ENCODE measurements at places on chromosomes 16 and 17.

GRCh38 chr17:59027750-59028149 is 78.9 kb downstream of the TRIM37 start:
- no peak for DNase-seq

DNA sequence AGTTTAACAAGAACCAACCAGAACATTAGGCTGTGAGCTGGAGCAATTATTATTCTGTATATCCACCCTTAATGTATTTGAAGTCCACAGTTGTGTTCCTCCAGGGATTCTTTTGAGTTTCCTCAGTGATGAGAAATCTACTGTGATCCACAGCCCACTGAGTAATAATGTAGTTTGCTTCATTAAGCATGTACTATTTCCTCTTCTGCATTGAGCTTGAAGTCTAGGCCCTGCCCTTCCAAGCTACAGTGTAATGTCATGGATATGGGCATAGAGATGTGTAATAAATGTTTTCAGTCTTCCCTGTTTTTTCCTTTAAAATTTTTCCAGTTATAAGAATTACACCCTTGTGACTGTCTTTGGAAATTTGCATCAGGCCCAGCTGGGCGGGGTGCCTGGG is 36.4 kb upstream of the SLC12A3 start:
- DNase-seq, result no peak

- no peak for DNase-seq
These were observed 873.5 kb upstream of the EEF2KMT start for GRCh38 chr16:5971106-5971505.

DNA sequence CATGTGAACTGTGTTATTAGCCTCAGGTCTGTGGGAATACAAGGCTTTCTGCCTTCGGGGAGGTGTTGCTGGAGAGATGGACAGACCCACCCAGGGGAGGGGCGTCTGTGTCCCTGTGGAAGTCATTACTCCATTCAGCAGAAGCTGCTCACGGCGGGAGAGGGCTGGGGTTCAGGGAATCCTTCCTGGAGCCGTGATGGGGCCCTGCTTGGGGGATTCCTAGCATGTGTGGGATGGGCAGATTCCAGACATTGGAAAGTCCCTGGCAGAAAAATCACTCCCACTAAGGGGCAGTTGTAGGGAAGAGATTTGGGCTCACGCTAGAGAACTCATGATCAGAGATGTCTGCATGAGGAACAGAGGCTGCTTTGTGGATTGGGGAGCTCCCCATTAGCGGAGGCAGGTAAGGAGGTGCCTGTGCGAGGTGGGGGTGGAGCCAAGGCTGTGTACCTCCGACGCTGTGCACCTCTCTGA is 56.3 kb upstream of the IL34 start:
- DNase-seq, result no peak

DNA sequence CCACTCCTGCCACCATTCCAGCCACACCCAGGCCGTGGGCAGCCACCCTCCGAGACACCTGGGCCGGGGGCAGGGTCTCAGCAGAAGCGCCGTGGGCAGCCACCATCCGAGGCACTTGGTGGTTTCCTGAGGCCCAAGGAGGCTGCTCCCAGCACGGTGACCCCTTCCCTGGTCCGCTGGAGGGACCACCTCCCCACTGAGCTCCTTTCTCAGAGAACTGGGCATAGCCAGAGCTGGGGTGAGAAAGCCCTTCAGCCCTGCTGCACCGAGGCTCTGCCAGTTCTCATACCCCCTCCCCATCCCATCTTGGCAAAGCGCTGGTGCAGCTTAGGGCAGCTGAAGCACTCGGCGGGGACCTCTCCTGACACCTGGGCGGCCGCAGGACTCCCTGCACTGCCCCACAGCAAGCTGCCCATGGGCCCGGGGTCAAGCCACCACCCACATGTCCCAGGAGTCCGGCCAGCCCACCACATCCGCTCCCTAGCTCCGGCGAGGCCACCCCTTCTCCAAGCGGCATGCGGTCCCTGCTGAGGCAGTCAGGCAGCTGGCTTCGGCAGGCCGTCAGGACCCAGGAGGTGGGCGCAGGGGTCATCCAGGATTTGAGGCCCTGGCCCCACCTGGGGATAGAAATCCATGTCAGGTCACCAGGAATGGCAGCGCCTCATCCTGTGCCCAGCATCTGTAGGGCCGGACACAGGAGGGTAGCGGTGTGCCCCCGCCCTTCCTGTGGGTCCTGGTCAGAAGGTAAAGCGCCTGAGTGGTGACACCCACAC is 1.3 kb upstream of the CYBA start:
- DNase-seq, result no peak

DNA sequence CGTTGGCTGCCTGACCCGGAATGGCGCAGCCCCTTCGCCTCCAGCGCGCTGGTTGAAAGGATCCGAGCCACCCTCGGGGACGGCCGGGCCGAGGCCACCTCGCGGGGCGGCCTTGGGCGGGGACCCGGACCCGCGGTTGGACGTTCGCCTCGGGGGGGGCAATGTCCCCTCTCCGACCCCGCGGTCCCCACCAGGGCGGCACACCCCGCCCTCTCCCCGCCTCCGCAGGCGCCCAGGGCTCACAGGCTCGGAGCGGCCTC is 1.0 kb upstream of the SOX8 start:
- no peak for DNase-seq

DNA sequence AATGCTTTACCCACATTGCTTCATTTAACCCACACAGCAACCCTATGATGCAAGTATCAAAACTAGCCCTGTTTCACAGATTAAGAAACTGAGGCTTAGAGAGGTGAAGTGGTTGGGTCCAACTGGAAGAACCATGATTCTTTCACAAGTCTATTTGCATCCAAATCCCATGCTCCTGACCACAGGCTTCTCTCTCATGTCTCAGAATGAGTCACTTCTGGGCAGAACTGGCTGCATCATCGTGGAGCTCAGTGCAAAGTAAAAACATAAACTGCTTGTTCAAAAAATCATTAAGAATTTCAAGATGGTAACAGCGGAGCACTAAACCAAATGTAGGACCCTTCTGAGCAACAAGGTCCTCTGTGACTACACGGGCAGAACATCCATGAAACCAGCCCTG is 20.2 kb upstream of the CES1 start:
- DNase-seq, result no peak

GRCh38 chr17:75689441-75689873 is 22.3 kb downstream of the SAP30BP start:
- DNase-seq, result peak; percentile 6

DNA sequence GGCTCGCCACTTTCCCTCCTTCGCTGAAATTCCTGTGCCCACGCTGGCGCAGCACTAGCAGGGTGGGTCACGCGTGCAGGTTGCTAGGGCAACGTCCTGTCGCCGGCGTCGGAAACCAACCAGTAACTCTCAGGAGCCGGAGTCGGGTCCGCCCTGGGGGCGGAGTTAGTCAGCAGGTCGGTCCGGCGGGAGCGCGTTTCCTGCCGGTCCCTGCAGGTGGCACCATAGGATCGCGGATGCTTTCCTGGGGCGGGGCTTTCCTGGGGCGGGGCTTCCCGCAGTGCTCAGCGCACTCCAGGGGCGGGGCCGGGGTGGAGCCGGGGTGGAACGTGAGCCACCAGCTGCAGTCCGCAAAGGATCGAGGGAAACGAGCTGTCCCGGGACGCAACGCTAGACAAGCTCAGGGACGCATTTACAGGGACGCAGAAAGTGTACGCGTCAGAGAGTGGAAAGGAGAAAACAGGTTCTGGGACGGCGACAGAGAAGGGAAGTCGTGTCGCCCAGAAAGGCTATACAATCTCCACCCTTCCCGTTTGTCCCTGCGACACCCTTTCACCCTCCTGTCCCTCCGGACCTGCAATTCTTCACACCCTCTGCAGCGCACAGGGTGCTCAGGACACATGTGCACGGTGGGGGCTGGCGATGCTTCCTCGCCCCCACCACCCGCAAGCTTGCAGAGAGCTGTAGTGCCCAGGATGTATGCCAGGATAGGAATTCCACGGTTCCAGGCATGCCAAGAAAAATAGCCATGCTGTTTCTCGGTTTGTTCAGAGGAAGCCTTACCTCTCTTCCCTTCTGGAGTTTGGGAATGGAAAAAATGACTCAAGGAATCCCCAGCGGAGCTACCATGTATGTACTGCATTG is 12.3 kb downstream of the COPZ2 start:
- DNase-seq, result peak; percentile 97

DNA sequence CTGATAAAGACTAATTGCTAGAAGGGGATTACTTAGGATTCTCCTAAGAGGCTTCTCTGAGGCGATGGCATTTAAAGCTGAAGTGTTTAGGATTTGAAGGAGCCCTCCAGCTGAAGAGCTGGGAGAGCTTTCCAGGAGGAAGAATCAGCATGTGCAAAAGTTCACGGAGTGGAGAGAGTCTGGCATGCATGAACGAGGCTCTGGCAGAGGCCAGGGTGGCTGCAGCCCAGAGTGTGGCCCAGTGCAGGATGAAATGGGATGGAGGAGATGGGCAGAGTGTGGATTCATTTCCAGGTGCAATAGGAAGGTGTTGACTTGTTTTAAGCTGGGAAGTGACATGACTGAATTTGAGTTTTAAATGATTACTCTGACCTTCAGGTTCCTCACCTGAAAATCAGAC is 249.0 kb upstream of the CCL2 start:
- DNase-seq, result no peak

DNA sequence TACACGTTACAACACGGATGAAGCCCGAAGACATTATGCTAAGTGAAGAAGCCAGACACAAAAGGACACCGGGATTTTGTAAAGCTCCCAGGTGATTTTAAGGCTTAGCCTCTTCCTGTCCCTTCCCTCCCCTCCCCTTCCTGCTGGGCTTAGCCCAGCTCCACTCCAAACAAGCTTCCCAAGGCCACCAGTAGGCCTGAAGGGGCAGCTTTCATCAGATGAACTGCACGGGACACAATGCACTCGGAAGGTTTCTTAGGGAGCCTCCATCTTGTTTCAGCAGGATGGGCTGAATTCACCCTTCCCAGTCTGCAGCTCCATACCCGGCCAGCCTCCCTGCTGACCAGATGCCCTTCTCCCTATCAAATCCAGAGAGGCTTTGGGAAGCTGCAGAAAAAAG is 10.4 kb downstream of the MEFV start:
- DNase-seq, result no peak

DNA sequence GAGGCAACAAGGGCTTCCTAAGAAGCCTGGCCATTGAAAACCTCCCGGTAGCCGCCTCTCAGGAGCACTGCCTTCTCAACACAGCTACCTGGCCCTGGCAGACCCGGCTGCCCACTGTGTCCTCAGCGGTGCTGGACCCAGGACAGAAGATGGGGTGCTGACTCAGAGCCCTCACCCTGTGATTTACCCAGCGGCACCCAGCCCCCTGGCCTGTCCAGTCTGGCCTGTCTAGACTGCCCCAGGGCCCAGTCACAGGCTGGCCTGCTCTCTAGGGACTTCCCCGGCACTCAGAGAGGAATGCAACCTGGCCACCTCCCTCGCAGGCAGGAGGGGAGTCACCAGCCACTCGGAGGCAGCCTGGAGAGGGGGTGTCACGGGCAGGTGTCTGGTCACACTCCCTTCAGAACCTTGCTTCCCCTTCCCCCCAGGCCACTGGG is 20.1 kb downstream of the PIEZO1 start:
- DNase-seq, result no peak

DNA sequence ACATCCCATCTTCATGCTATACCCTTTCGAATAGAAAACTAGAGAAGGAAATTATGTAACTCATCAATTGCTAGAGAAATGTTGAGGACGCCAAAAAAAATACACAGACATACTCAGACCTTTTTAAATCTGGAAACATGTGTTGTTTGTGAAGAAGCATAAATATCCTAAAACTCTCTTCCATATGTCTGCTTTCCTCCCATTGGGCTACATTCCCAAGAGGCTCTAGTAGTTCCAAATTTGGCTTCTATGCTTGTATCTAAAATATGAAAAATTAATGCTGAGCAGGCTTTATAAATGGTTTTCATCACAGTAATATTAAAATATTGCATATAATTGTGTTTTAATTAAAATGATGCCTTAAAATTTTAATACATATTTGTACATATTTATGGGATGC is 297.9 kb upstream of the PSMD7 start:
- no peak for DNase-seq

GRCh38 chr16:66585481-66586239 is 6.4 kb downstream of the CMTM2 start:
- no peak for DNase-seq

DNA sequence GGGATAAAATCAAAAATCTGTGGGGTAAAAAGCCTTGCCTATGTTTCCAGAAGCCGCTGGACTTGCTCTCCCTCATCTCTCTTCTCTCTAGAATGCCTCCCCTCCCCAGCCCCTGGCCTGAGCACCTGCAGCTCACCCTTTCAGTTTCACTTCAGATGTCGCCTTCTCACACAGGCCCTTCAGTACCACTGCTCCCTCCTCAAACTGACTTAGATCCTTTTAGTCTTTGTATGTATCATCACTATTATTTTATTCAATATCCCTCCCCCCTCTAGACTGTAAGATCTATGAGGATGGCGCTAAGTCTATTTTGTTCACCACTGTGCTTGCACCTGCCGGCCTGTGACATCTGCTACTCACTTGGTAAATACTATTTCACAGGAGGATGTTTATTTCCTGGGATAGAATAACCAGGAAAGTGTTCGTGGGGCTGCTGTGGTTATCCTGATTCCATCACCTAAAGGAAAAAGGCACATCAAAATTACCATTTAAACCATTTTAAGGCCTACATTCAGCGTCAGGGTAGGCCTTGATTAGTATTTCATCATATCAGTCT is 122.3 kb downstream of the MRTFB start:
- no peak for DNase-seq

DNA sequence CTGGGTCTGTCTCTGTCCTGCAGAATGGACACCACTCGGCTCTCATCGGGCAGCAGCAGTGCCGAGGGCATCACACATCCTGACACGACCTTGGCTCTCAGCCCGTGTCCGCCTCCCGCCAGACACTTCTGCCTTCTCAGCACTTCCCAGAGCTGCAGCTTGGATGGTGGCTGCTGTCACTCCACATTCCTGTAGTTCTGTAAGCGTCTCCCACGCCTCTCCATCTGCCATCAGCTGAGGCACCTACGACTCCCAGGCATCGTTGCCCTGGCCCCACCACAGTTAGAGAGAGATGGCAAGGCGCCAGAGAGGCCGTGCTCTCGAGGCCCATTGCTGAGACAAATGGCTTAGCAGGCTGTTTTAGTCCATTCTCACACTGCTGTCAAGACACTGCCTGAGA is 195.9 kb upstream of the CHMP6 start:
- no peak for DNase-seq

DNA sequence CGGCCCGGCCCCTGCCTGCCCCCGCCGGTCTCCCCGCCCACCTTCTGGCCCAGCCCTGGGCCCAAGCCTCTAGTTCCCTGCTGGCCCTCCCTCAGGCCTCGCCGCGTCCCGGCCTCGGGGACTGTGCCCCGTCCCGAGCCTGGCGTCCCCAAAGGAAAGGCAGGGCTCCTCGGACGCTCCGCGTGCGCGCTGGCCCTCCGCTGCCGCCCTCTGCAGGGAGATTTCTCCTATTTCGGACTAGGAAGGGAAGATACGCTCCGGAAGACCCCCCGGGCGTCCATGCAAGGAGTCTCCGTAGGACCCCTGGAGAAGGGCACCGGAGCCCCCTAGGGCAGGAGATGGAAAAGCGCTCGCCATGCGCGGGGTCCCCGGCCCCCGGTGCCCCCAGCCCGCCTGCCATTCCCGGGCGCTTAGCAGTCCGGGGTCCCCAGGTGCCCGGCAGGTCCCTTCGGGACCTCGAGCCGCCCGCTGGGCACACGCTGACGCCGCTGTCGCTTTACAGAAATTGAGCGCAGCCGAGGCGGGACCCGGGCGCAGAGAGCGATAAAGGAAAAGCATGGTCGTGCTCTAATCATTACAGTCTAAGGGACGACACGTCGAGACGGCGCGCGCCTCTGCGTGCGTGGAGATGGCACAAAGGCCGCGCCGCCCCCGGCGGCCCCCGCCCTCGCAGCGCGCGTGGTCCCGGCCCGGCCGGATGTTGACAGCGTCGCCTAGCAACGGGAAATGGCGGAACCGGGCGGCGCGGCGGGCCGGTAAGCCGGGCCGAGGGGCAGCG is at the start of gene CCDC40:
TSS of gene CCDC40 (plus strand) at position 706 of the 778 bp plus-strand sequence. CDS start at position 727, 21 bp downstream.
- DNase-seq, result peak; percentile 58

GRCh38 chr17:2804912-2805311 is 8.7 kb downstream of the RAP1GAP2 start:
- DNase-seq, result no peak
